Amniotic stem cell (primary cell): ENCODE measurements at places on chromosomes 12 and 14.

DNA sequence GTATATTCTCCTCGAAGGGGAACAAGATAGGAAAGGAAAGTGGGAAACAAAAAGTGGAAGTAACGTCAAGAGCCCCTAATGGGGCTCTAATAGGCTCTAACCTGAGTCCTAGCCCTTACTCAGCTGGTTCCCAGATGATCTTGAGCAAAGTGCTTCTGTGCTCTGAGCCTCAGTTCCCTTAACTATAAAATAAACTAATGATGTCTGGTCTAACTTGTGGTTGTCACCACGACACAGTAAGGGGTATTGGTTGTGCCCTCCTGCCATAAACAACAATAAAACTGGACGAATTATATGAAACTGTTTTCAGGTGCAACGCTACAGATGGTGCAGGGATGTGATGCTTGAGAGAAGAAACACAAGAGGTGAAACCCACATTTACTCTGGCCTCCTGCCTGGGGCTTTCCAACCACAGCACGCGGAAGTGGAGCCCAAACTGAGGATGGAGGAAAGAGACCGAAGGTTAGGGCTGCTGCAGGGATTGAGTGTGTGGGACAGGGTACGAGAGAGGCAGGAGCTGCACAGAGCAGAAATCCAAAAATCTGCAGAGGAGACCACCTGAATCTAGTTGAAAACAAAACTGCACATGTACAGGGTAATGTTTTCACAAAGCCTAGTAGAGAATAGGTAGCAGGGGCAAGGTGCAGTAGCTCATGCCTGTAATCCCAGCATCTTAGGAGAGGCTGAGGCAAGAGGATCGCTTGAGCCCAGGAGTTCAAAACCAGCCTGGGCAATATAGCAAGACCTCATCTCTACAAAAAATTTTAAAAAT lies 45.6 kb upstream of the BCL2L14 start:
- no peak for DNase-seq

DNA sequence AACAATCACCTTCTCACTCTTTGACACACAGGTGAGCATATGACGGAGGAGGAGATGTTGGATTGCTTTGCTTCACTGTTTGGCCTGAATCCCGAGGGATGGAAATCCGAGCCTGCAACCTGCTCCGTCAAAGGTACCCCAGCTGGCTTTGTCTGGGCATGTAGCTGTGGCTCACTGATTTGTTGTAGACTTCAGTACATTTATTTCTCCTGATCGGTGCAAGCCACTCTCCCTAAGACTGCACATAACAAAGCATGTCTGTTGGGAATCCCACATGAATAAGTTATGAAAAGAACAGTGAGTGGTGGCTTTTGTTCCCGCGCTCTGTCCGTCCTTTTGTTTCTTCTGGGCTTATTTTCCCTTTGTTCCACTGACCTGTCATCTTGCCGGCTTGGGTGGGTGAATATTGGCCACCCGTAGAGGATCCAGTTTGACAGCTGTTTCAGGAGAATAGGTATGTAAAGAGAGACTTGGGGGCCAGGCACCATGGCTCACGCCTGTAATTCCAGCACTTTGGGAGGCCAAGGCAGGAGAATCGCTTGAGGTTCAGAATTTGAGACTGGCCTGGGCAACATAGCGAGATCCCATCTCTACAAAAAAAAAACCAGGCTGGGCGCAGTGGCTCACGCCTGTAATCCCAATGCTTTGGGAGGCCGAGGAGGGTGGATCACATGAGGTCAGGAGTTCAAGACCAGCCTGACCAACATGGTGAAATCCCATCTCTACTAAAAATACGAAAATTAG lies 20.0 kb upstream of the BCL7A start:
- DNase-seq, result no peak

- no peak for DNase-seq
Observed at GRCh38 chr14:58796242-58797009, 158.7 kb downstream of the DACT1 start.

GRCh38 chr14:68297039-68297438 lies 477.5 kb downstream of the RAD51B start:
- no peak for DNase-seq

DNA sequence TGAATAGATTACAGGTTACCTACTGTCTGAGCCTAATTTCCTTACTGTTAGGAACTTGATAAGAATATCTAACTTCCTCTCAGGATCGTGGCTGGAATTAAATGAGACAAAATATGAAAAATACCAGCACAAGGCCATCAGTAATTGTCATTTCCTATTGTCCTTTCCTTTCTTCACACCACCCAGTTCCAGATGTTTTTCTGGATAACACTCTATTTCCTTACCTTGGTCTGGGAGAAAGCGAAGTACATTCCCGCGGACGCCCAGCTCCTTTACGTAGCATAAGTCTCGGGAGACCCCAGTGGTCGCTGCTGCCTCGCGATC lies 376 bp downstream of the GDF3 start:
- no peak for DNase-seq

GRCh38 chr14:95886366-95887056 lies 9.9 kb downstream of the TUNAR start:
- DNase-seq, result no peak
